ENCODE measurements at places on chromosomes 12 and 14. TPM values are rescaled to one million over a fixed set of nuclear protein-coding genes. Genes with fewer than 3 reads are reported as not detected.

The NAP1L1 gene
- 994 TPM for polyA plus RNA-seq

The LRTM2 gene
- 0.62 TPM for polyA plus RNA-seq

The TTC9 gene
- polyA plus RNA-seq = 2.8 TPM

The TAS2R19 gene
- 1.9 TPM for polyA plus RNA-seq

DNA sequence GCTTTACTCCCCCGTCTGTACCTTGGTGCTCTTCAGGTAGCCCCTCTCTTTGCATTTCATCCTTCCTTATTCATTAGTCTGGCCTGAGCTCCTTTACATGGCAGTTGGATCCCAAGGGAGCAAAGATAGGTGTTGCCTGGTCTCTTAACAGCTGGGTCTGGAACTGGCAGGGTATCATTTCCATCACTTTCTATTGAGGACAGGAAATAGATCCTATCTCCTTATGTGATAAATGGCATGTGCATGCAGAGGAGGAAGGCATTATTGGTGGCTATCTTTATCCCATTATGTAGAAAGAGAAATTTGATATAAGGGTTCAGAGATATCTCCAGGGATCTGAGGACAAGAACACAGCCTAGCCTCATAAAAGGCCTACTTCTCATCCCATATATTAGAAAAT is 54.6 kb upstream of the OAS1 start:
- DNase-seq = no peak

- peak; percentile 22 for DNase-seq
These were observed 1.1 kb downstream of the CNTN1 start for GRCh38 chr12:40693207-40693821.

- DNase-seq = no peak
These were observed 136.8 kb downstream of the TPH2 start for GRCh38 chr12:72075401-72075800.

DNA sequence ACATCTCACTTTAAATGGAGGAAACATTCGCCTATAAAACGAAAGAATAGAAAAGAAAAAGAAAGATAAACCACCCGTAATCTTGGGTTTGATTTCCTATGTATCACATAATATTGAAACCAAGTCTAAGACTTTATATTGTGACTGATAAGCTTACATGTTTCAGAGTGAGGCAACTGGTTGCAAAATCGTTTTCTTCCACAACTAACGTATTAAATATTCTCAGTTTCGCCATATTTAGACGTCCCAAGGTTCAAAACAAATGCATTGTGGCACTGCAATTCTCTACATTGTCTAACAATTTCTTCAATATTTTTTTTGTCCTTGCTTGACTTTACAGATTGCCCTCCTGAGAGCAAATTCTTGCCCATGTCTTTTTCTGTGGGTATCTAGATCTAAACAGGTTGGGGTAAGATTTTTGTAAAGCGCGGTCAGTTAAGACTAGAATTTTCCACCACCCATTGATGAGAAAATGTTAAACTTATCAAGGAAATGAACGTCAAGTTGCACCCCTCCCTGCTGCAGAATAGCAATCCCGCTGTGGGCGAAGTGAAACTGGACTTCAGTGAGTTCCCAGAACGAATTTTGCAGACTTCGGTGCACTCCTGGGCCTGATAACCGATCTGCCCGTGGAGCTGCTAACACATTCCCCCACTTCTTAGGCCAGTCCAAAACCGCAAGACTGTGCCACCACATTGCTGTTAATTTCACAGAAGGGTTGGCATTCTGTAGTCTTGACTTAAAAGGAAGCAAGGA is 2.7 kb downstream of the TBX3 start:
- no peak for DNase-seq

DNA sequence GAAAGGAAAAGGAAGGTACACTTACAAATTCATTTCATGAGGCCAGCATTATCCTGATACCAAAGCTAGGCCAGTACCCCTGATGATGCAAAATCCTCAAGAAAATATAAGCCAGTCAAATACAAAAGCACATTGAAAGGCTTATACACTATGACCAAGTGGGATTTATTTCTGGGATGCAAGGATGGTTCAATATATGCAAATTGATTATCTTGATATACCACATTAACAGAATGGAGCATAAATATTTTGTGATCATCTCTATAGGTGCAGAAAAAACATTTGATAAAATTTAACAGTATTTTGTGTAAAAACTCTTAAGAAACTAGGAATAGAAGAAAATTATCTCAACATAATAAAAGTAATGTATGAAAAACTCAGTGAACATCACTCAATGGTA is 97.0 kb upstream of the BCAT1 start:
- no peak for DNase-seq

- DNase-seq = no peak
These were observed 310.5 kb downstream of the ETNK1 start for GRCh38 chr12:22935501-22935900.

GRCh38 chr12:14960548-14961465 is 594 bp downstream of the ARHGDIB start:
- DNase-seq = no peak

DNA sequence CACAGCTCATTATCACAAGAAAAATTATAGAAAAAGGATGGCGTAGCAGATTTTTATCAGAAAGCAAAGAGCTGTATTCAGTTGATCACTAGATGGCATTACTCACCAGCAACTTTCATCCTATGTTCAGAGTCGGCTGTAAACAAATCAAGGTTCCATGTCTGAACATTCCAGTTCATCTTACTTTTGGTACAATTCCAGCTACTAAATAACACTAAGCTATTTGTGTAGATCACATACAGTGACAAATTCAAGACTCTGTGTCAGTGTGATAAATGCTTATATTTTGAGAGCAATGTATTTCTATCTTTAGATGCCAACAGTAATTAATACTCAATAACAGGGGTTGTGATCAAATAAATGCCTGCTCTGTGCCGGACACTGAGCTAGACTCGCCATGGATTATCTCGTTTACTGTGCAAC is 30.1 kb downstream of the NRDE2 start:
- peak; percentile 53 for DNase-seq

DNA sequence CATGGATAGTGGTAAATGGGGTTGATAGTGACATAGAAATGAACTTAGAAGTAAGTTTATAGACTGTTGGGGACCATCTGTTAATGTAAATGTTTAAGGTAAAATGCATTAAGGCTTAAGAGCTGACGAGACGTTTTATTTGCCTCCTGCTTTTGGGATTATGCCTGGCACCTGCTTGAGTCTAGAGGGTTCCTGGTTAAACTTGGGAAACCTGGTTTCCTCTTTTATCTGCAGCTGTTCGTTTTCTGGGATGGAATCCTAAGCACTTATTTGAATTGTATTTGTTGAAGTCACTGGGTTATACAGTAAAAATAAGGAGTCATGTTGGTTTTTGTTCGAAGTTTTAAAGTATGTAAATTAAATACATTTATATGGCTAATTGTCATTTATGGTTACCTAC is 914.7 kb downstream of the NRXN3 start:
- DNase-seq = no peak

DNA sequence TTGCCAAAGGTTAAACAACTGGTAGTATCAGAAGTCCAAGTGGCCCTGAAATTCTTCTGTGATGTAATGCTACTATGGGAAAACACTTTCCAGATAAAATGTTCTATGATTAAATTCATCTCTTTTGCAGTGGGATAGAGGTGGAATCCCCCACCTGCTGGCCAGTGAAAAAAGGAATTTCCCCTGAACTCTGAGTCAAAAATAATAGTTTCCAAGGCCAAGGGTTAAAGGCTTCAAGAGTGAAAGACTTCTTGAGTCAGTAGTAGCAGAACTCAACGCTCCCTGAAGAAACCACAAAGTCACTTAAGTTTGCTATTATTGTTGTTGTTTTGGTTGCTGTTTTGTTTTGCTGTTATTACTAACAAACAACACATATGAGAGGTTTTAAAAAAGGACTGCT is 330.8 kb downstream of the SOX5 start:
- no peak for DNase-seq

GRCh38 chr12:49091056-49091835 is 3.4 kb downstream of the DHH start:
- DNase-seq = no peak

GRCh38 chr12:132385923-132386751 is 56.7 kb upstream of the GALNT9 start:
- no peak for DNase-seq

- no peak for DNase-seq
These were observed 362.3 kb upstream of the NOVA1 start for GRCh38 chr14:26959972-26960660.

All from left kidney (tissue), 8 donors.